Activated CD8-positive, alpha-beta T cell treated with anti-CD3 and anti-CD28 coated beads, Interleukin-2, amount 10 ng/mL, durations not matched to agents 7 days and 5 days (primary cell): ENCODE measurements at places on chromosomes 3 and 15. TPM values are rescaled to one million over a fixed set of nuclear protein-coding genes. Genes with fewer than 3 reads are reported as not detected.

Gene CNBP
- total RNA-seq, result 263 TPM

Gene IL17RE
- total RNA-seq, result 1.8 TPM

Gene FANCD2
- 66.9 TPM for total RNA-seq

Gene PLAAT1
- total RNA-seq, result not detected

Gene SCG3
- not detected for total RNA-seq
